ENCODE measurements at places on chromosomes 3 and 15.

DNA sequence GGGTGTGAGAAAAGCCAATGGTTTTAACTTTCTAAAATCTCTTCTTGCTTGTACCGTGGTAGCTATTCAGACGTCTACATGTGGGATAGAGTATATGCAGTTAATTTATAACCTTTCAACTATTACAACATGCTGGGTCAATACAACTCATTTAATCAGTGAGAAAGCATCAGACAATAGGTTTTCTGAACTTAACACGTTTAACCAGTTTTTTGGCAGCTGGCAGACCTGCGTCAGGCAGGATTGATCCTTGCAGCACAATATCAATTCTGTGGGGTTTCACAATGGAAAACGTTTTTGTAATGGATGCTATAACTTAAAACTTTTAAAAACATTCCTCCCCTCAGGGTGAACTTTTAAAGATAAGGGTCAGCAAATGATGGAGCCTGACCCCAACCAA lies 6.5 kb downstream of the GNB5 start:
- DNase-seq = no peak

DNA sequence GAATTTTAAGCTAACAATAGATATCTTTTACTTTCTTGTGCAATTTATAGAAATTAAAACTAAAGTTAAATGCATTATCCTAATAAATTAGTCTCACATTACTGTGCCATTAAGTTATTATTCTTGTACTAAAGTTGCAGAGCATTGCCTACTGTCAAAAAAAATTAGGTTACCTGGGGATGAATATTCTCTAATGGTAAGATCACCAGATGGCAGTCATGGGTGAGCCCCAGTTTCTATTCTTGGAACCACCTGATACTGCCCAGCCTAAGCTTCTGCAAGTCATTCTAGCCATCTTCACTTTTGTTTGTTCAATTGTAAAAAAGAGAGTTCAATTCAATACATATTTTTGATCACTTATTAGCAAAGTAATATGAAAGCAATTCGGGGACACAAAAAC lies 213.2 kb downstream of the CADM2 start:
- DNase-seq = no peak

DNA sequence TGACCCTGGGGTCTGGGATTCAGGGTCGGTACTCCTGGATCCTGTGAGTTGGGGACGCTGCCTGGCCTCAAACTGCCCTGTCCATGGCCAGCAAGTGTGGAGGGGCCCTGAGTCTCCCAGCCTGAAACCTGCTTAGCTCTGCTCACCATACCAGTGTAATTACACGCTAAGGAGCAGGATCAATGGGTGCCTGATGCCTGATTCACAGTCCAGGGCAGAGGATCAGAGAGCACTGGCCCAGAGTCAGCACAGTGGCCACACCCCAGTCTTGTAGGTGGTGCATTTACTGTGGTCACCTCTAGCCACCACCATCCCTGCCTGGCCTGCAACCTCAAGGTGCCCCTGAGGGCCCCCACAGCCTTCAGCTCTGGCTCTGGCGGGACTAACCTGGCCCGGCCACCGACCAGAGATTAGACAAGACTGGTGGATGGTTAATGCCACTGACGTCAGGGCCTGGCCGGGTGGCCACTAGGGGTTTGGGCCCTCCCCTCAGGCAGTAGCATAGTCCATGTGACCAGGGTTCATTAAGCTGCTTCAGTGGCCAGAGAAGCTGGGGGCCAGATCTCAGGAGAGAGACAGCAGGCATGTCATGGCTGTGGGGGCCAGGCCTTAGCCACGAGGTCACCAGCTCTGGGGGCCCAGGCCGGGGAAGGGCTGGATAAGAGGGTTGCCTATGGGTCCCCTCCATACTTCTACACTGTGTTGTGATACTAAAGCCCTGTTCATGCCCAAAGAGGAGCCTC lies 3.3 kb upstream of the SLC38A3 start:
- no peak for DNase-seq

GRCh38 chr3:66037330-66037985 lies 1.3 kb downstream of the MAGI1 start:
- DNase-seq = peak; percentile 77

- no peak for DNase-seq
Observed at GRCh38 chr3:3134750-3135448, 8.2 kb downstream of the TRNT1 start.

All from D341Med (cell line).